ENCODE measurements at places on chromosomes 7 and 10.

- H3K27me3 ChIP-seq, result no peaks in the 10 kb centered on the region
- H3K4me1 ChIP-seq, result no peaks in the 10 kb centered on the region
- no peak overlapping the region for H3K4me3 ChIP-seq
- H3K36me3 ChIP-seq, result no peaks in the 10 kb centered on the region
- no peak overlapping the region for H3K27ac ChIP-seq
- ATAC-seq, result no peak
These were observed 82.9 kb downstream of the CFTR start for GRCh38 chr7:117562759-117563158.

DNA sequence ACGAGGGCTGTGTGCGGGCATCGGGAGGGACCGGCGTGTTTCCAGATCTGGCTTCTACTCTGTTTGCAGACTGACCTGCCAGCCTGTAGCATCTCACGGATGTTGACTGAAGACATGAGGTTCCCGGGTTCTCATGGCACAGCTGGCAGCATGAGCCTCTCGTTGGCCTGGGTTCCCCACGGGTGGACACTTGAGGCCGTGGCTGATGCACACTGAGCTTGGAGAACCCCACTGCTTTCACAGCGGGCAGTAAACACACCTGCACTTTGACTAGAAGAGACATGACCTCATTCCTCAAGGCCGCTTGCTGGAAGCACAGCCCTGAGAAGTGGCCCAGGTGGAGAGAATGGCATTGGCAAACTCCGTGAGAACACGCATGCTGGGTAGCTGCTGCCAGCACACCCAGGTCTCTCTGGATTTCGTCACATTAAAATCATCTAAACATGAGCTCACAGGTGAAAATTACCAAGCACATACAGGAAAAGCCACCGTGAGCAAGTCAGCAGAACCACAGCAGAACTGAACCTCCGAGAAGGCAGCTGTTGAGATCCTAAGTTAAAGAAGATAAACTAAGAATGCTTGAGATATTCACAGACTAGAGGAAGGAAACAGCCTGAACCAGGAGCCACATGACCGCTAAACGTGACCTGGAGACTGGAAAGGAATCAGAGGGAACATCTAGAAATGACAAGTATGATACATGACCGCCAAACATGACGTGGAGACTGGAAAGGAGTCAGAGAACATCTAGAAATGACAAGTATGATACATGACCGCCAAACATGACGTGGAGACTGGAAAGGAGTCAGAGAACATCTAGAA lies 32.5 kb downstream of the BNIP3 start:
- H3K36me3 ChIP-seq, result peaks cover 90% of the 10 kb centered on the region
- H3K27me3 ChIP-seq, result no peaks in the 10 kb centered on the region
- ATAC-seq, result no peak
- no peak overlapping the region for H3K4me3 ChIP-seq

- no peaks in the 10 kb centered on the region for H3K36me3 ChIP-seq
- no peak overlapping the region for H3K27ac ChIP-seq
- no peak overlapping the region for H3K4me3 ChIP-seq
- peaks cover 21% of the 10 kb centered on the region for H3K27me3 ChIP-seq
- ATAC-seq, result no peak
- H3K4me1 ChIP-seq, result no peaks in the 10 kb centered on the region
These were observed 1173.3 kb downstream of the GATA3 start for GRCh38 chr10:9227679-9228365.

GRCh38 chr7:106314875-106315274 lies 30.1 kb upstream of the NAMPT start:
- no peak overlapping the region for H3K4me3 ChIP-seq
- no peaks in the 10 kb centered on the region for H3K36me3 ChIP-seq
- H3K27me3 ChIP-seq, result no peaks in the 10 kb centered on the region
- ATAC-seq, result no peak
- no peaks in the 10 kb centered on the region for H3K4me1 ChIP-seq
- no peak overlapping the region for H3K27ac ChIP-seq

DNA sequence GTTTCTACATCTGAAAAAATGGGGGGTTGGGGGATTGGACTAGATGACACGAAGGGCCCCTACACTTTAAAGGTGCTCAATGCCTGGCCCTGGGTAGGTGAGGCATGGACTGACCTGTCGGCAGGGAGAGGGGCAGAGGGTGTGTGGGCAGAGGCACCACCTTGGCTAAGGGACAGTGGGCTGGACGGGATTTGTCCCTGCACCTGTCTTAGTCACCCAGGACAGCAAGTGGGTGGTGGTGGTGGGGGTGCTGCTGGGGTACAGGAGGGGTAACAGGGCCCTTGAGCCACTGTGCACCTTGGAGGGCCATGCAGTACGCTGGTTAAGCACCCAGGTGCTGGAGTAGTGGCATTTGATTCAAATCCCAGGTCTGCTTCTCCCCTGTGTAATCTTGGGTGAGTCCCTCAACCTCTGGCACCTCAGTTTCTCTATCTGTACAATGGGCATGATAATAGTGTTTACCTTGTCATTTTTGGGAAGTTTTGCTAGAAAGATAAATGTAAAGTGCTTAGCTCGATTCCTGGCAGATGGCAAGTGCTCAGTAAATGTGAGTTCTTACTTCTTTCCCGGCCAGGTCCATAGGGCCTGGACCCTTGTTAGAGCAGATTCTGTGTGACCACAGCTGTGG lies 18.1 kb upstream of the SFRP5 start:
- H3K27ac ChIP-seq, result no peak overlapping the region
- no peak overlapping the region for H3K4me3 ChIP-seq
- no peak for ATAC-seq
- no peaks in the 10 kb centered on the region for H3K36me3 ChIP-seq
- H3K27me3 ChIP-seq, result peaks cover 64% of the 10 kb centered on the region
- peaks cover 3% of the 10 kb centered on the region for H3K4me1 ChIP-seq

- H3K4me3 ChIP-seq, result no peak overlapping the region
- no peak overlapping the region for H3K27ac ChIP-seq
- peaks cover 64% of the 10 kb centered on the region for H3K36me3 ChIP-seq
- ATAC-seq, result no peak
- no peaks in the 10 kb centered on the region for H3K4me1 ChIP-seq
These were observed 30.5 kb downstream of the CHST12 start for GRCh38 chr7:2433713-2434550.

- H3K27me3 ChIP-seq, result peaks cover 12% of the 10 kb centered on the region
- no peak overlapping the region for H3K4me3 ChIP-seq
- ATAC-seq, result no peak
- no peaks in the 10 kb centered on the region for H3K36me3 ChIP-seq
These were observed 27.9 kb downstream of the DUSP5 start for GRCh38 chr10:110525349-110526260.

GRCh38 chr7:157825325-157825724 lies 488.5 kb downstream of the DNAJB6 start:
- no peak overlapping the region for H3K27ac ChIP-seq
- no peaks in the 10 kb centered on the region for H3K36me3 ChIP-seq
- no peak overlapping the region for H3K4me3 ChIP-seq

DNA sequence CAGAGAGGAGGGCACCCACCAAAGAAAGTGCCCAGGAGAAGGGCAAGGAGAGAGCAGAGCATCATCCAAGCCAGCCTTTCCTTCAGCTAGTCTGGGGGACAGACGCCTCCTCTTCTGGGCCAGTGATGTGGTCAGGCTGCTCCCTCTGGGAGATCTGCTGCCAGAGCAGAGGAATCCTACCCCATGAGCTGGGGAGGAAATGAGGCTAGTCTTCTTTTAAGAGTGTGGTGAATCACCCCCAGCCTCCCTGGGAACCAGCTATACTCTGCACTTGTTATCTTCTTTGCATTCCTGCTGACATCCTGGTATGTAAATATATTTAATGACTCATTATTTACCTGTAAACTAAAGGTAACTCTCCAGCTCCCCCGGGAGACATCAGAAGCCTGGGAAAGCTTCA lies 41.6 kb upstream of the EPHB6 start:
- H3K27ac ChIP-seq, result no peak overlapping the region
- no peaks in the 10 kb centered on the region for H3K4me1 ChIP-seq
- no peak for ATAC-seq

Data from gastroesophageal sphincter (tissue), 4 donors.